Erythroblast (primary cell): ENCODE measurements at places on chromosomes 1 and 21.
A peak's percentile ranks its signal among the peaks of the same experiment; 100 is the strongest.

DNA sequence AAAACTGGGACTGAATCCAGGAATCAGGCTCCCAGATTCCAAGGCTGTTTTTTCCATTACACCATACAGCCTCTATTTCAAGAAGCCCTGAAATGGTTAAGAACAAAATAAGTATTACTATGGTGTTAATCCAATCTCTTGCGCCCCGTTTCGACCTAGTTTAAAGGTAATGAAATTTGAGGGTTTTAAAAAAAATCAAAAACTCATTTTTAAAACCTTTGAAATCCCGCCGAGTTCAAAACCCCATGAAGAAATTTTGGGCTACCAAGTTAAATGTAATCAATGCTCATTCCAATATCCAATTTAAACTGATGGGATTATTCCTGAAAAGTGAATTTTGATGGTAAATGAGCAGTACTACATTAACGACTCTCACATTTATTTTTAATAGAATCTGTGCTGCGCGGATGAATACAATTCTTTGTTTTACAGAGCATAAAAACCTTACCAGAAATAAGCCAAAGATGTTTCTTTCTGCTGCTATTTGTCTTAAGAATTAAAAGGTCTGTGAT lies 767 bp upstream of the EGLN1 start:
- DNase-seq = no peak

GRCh38 chr21:34126269-34126668 lies 52.9 kb downstream of the MRPS6 start:
- DNase-seq = no peak

DNA sequence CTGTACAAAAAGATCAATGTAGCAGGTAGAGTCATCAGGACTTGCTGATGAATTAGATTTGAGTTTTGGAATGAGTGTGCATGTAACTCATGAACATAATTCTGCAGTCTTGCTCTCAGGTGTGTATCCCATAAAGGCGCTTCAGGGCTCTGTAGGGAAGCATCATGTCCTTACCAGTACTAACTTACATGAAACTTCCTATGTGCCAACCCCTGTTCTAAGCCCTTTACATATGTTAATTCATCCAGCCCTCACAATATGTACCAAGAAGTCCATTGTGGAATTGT lies 2.1 kb upstream of the FCRLB start:
- DNase-seq = no peak

GRCh38 chr21:36089946-36090345 lies 20.1 kb downstream of the CBR1 start:
- DNase-seq = no peak

- peak; percentile 59 for DNase-seq
Measured at GRCh38 chr1:154878371-154879037, 8.4 kb upstream of the KCNN3 start.

- no peak for DNase-seq
Measured at GRCh38 chr1:17890056-17890814, 135.1 kb downstream of the ACTL8 start.

- no peak for DNase-seq
Measured at GRCh38 chr1:103435443-103435842, 90.1 kb upstream of the RNPC3 start.

DNA sequence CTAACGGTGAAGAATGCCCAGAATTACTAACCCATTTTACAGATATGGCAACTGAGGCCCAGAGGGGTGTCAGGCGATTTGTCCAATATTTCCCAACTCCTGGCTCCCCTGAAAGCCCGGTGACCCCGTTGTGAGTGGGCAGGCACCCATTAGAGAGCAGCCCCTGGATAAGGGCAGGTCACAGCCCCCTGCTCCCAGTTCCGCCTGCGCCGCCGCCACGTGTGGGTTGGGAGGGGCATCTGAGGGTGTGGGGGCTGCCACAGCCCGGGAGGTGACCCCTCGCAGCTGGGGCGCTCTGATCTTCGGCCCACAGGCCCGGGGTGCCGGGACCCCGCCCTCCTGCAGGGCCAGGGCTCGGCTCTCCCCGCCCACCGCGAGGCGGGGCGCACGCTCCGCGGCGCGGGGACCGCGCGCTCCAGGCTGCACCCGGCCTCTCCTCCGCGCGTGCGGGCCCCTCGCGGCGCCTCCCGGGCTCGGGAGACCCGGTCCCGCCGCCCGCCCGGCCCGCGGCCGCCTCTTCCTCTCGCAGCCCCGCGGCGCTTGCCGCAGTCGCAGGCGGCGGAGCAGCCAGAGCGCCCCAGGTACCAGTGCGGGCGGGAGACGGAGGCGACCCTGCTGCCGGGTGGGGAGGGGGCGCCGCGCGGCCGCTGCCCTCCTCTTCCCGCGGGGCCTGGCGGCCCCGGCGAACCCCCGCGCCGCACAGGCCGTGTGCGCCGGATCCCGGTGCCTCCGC lies at the start of gene HTR6:
HTR6 (plus strand) TSS at position 423 of the 733 bp plus-strand sequence. CDS start 879 bp downstream, outside the sequence.
- no peak for DNase-seq
